ENCODE measurements at places on chromosomes 16 and 17. TPM values are rescaled to one million over a fixed set of nuclear protein-coding genes. Genes with fewer than 3 reads are reported as not detected.

Gene CA7
- total RNA-seq, result not detected

Gene PMFBP1
- total RNA-seq, result 2.5 TPM

Gene DRC7
- 0.78 TPM for total RNA-seq

Gene MAPT
- total RNA-seq, result 93.1 TPM

Gene C1QL1
- total RNA-seq, result 4.1 TPM

Gene SAT2
- 32.8 TPM for total RNA-seq

Gene NPIPB8
- total RNA-seq, result not detected

Gene ICAM2
- total RNA-seq, result 8.4 TPM

Gene PHOSPHO1
- 1.6 TPM for total RNA-seq

Gene CCDC144A
- 4.4 TPM for total RNA-seq

Gene TP53TG3B
- total RNA-seq, result not detected

Gene GUCY2D
- 0.16 TPM for total RNA-seq

Gene CCL4
- 4.1 TPM for total RNA-seq

Gene POLR2A
- total RNA-seq, result 54.6 TPM

Gene SEC14L5
- 0.47 TPM for total RNA-seq

Gene PPM1E
- 55.1 TPM for total RNA-seq

Gene RARA
- total RNA-seq, result 7.2 TPM

Gene CSH2
- total RNA-seq, result not detected

Gene DNAAF8
- 0.62 TPM for total RNA-seq

All from occipital lobe (tissue), 3 donors.